CD4-positive, CD25-positive, alpha-beta regulatory T cell (primary cell): ENCODE measurements at places on chromosomes 5 and 9. TPM values are rescaled to one million over a fixed set of nuclear protein-coding genes. Genes with fewer than 3 reads are reported as not detected.

DNA sequence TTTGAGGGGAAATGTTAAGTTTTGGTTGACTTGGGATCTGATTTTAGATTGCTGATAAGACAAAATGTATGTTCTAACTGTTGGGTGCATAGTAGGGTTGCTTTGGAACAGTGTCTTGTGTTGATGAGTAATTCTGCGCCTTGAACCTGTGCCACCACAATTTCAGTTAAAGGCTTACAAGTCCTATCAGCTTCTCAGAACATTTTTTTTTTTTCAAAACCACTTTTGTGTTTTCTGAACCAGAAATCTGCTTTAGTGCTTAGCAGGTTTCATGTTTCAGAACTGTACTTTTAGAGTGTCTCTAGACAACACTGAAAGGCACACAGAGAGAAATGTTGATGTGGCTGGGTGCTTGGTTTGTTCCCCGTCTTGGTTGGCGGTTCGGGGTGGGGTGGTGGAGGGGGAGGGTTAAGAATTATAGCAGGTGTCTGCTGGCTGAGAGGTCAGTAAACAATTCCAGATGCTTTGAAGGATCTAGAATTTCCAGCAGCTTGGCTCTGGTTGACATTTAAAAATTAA lies 84.6 kb downstream of the ANKRD55 start:
- DNase-seq: peak; percentile 90

- no peak for DNase-seq
These were observed 74.2 kb downstream of the WWC1 start for GRCh38 chr5:168365581-168366081.

GRCh38 chr5:643351-643801 lies 31.2 kb downstream of the CEP72 start:
- DNase-seq: no peak

GRCh38 chr5:59433174-59433573 lies 460.4 kb downstream of the PDE4D start:
- no peak for DNase-seq

GRCh38 chr9:77291714-77292113 lies 114.4 kb downstream of the VPS13A start:
- DNase-seq: no peak

GRCh38 chr5:88979244-88979643 lies 96.3 kb upstream of the MEF2C start:
- DNase-seq: no peak

GRCh38 chr5:155293605-155294178 lies 280.1 kb downstream of the KIF4B start:
- no peak for DNase-seq

GRCh38 chr5:106254784-106255183 lies 1416.0 kb downstream of the EFNA5 start:
- DNase-seq: no peak

GRCh38 chr5:33230467-33231078 lies 210.2 kb upstream of the TARS1 start:
- DNase-seq: no peak

DNA sequence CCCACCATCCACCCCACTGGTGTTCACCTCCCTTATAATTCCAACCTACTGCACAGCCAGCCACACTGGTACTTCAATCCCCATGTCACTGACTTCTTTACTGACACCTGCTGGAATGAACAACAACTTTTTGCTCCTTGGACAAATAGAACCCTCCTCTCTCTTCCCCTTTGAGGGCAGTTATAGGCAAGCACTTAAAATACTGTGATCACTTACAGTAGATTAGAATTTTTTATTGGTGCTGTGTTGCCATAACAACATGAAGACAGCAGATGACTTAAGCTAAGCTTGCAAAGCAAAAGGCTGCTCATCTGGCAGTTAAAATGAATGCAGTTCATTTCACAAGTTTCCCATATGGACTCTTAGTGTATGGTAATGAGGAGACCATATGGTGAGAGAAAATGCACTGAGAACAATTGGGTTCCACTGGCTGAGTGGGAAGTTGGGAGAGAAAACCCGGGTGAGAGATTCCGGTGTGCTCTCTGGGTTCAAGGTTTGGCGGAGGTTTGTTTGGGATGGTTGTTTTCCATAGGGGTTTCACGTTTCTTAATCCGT lies 374.3 kb downstream of the EBF1 start:
- no peak for DNase-seq

DNA sequence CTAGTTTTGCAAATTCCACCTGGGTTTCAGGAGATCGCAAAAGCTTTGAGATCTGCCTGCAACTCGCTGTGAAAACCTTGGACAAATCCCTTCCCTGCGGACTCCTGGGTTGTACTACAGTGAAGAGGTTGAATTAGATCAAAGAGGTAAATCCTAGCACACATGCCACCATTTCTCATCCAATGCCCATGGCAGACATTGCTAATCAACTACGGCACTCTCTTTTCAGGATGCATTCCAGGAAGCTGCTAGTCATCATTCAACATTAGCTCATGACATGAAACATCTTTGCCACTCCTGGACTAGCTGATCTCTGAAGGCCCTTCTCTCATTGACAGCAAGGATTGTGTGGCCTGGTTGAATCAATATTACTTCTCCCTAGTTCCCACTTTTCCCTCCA lies 46.1 kb downstream of the PCDH1 start:
- DNase-seq: no peak

- no peak for DNase-seq
These were observed 156.8 kb downstream of the GDNF start for GRCh38 chr5:37683072-37683471.

DNA sequence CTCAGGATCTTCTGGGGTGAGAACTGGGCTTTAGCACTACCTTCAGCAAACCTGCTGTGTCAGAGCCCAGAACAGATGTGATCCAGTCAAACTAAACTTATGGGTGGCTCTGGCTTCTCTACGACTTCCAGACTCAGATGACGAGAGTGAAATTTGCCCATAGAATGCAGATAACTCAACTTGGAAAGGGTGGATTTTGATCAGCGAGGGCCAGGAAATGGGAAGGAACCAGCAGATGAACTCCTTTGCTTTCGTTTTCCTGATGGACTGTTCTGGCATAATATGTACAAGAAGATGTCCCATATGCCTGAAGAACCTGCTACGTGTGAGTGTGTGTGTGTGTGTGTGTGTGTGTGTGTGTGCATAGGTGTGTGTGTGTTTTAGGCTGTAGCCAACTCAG lies 132.0 kb upstream of the MOCS2 start:
- no peak for DNase-seq

- DNase-seq: no peak
These were observed 4.1 kb upstream of the CCNG1 start for GRCh38 chr5:163433271-163433670.

DNA sequence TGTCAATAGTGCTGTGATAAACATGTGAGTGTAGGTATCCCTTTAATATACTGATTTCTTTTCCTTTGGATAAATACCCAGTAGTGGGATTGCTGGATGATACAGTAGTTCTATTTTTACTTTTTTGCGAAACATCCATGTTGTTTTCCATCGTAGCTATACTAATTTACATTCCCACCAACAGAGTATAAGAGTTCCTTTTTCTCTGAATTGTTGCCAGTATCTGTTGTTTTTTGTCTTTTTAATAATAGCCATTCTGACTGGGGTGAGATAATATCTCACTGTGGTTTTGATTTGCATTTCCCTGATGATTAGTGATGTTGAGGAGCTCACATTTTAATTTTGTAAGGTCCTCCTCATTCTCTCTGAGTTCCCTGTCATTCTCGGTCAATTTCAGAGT lies 71.1 kb upstream of the NFIL3 start:
- no peak for DNase-seq

GRCh38 chr5:155013526-155013925 lies at the start of gene KIF4B:
Gene KIF4B (plus strand): TSS chr5:155013755. CDS start chr5:155013860, 105 bp downstream.
- DNase-seq: no peak

DNA sequence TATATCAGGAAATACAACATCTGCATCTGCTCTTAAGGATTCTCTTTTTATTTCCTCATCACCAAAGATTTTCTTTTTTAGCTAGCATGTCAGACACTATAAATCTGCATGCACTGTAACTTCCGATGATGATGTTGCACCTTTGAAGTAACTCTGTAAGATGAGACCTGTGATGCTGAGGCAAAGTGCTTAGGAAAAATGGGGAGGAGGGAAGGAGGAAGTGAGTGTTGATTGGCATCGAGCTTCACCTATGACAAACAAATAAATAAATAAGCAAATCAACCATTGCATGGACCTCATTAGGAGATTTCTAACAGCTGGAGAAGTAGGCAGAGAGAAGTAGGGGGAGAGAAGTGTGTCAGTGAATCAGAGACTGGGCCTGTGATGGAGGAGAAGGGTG lies 52.6 kb downstream of the ENC1 start:
- no peak for DNase-seq

GRCh38 chr9:134693641-134694367 lies 52.2 kb downstream of the COL5A1 start:
- DNase-seq: no peak

GRCh38 chr5:81590498-81591384 lies 160.2 kb downstream of the SSBP2 start:
- DNase-seq: no peak

DNA sequence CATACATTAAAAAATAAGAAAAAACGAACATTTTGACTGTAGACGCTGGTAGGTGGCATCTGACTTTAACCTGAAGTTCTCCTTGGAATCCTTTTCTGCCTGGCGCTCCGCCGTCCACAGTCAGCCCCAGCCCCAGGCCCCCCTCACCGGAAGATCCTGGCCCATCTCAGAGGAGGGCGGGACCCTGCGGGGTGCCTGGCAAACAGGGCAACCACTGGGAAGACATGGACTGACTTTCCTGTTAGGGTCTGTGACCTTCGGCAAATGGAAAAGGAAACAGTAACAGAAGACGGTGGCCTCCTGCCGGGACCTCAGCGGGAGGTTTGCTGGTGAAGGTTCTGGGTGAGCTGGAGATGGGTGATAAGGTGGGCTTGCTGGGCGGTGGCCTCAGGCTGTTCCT lies 11.7 kb upstream of the EGR1 start:
- DNase-seq: no peak

GRCh38 chr9:94760660-94761059 lies 34.2 kb downstream of the AOPEP start:
- DNase-seq: no peak

- no peak for DNase-seq
These were observed 474.4 kb downstream of the CDH9 start for GRCh38 chr5:26563979-26564378.

The NRARP gene
- total RNA-seq: 1.6 TPM

The OR1J2 gene
- total RNA-seq: 0.42 TPM

The LCN9 gene
- not detected for total RNA-seq

The RETREG1 gene
- 31.0 TPM for total RNA-seq

The GZMA gene
- total RNA-seq: 22.6 TPM

The GCNT4 gene
- 16.6 TPM for total RNA-seq

The WNT8A gene
- total RNA-seq: not detected

The SPARC gene
- 34.6 TPM for total RNA-seq

The TMEM167A gene
- total RNA-seq: 46.7 TPM

The SHISAL2B gene
- not detected for total RNA-seq

The TMEM252 gene
- total RNA-seq: not detected
